Right renal pelvis (tissue), 4 donors: ENCODE measurements at places on chromosomes 2 and 18.

GRCh38 chr2:106160786-106161261, 33.3 kb downstream of the UXS1 start:
- no peak for DNase-seq

DNA sequence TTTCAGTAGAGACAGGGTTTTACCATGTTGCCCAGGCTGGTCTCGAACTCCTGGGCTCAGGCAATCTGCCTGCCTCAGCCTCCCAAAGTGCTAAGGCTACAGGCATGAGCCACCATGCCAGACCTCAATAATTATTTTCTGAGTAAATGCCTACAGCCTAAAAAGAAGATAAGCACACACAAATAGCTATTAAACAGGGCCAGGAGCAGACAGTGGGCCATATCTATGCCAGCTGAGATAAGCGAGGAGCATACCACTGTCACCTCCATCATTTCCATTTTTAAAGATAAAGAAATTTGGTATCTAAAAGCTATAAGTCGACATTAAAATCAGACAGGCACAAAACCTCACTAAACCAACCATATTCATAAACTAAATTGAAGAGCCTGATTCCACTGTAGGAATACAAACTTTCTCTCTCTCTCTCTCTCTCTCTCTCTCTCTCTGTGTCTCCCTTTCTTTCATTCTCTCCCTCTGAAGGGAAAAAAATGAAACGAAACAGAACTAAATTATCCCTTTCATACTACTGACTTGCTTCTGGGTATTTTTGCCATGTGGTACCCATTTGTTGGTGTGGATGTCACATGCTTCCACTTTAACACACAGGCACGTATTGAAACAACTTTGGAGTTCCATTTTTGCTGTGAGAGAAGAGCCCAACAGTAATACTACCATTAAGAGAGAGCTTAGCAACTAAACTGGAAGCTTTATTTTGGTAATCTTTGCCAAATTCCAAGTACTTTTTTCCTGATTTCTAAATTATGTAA, 51.0 kb downstream of the FARSB start:
- DNase-seq = no peak

DNA sequence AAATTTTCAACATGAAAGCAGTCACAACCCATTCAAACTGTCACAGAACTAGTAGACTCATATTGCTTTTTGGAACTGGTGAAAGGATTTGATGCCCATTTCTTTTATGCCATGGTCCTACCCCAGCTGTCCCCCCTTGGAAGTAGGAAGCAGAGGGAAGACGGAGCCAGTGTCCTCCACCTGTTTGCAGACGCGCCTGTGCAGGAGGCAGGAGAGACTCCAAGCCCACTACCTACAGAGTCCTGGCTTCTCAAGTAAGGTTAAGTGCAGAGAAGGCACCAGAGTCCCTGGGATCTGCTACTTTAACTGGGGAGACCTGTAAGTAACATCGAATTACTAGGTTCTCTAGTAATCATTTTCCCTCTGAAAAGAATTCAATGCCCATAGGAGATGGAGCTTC, 32.7 kb upstream of the DNMT3A start:
- DNase-seq = no peak

DNA sequence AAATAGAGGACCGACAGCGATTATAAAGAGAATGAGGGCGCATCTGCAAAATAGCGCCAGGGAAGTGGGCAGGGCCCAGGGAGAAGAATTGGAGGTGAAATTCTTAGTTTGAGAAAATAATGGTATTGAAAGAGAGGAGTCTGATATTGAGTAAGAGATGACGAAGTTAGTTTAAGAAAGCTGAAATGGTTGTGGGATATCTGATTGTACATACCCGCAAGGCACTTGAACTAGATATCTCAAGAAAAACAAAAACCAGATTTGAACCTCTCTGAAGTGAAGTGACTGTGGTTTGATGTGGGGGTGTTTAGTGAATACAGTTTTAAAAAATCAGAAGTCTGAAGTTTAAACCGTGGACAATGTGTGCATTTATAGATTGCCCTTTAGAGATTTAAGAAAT, 38.9 kb downstream of the ZNF532 start:
- no peak for DNase-seq

DNA sequence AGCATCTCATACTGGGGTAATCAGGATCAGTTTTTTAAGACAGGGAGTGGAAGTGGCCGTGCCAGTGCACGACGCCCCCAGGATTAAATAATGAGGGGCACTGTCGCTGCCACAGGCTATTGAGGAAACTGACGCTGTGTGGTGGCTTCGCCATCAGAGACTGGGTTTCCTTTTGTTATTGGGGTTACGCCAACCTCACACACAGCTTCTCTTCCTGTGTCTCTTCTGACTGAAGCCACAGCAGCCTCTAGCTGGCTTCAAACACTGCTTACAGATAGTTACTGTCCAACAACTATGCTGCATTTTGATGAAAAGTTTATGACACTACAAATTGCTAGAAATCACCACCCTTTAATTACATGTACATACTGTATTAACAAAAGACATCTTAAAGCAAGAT, 521.9 kb upstream of the SALL3 start:
- no peak for DNase-seq

DNA sequence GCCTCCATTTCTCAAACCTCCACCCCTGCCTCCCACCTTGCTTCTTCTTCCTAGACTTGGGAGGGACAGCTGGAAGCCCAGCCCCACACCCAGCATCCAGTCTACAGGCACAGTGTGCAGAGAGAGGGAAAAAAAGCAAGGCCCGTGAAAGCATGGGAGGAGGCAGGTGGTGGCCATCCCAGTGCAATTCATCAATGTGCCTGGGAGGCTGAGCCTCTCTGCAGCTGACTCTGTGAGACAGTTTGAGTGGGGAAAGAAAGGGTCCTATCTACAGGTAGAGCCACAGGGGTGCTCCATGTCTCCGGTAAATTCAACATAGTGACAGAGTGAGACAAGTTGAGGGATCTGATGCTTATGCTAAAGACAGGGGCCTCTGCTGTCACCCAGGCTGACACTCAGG, 340.6 kb downstream of the DYSF start:
- no peak for DNase-seq

- DNase-seq = no peak
Observed at GRCh38 chr2:54947646-54948045, 102.6 kb downstream of the RTN4 start.

DNA sequence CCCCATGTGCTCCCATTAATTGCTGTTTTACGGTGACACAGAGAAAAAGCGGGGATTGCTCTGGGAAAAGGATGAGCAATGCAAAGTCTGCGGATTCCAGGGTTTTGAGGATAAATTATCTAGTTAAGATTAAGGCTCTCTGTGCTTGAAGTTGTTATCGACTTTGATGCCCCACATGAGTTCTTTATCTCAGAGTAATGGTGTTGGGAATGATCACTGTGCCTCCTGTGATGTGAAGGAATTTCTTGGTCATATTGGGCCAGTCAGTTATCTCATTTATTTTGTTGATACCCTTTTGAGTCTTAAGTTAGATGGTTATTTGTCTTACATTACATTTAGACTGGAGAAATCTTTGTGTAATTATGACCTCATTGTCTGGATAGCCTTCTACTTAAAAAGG, 184.6 kb upstream of the MEX3C start:
- DNase-seq = no peak

- DNase-seq = no peak
Observed at GRCh38 chr18:75208836-75209128, 157 bp downstream of the PTGR3 start.

- no peak for DNase-seq
Observed at GRCh38 chr2:123563515-123563914, 461.6 kb upstream of the CNTNAP5 start.

DNA sequence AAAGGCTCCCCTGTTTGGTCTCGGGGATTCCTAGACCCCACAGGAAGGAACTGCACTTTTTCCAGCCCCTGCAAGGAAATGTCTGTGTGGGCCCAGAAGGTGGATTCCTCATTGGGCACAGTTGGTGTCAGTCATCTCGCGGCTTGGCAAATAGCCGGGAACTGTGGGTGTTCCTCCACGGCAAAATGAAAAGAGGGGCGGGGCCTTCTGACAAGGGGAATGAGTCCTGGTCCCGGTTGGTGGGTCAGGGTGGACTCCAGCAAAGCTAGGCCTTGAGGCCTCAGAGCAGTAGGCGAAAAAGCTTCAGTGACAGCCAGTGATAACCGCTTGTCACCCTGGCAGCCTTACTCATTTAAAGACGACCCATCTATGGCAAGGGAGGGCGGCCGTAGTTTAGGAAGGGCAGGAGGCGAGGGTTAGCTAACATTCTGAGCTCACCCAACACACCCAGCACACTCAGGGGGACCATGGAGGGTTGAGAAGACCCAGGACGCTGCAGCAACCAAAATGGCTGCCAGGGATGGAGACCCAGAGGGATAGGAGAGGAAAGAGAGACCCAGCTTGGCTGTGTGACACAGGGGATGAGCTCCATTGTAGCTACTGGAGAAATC, 16.5 kb downstream of the SLC4A3 start:
- DNase-seq = no peak

GRCh38 chr2:179454443-179455171, 190.0 kb upstream of the SESTD1 start:
- DNase-seq = no peak

DNA sequence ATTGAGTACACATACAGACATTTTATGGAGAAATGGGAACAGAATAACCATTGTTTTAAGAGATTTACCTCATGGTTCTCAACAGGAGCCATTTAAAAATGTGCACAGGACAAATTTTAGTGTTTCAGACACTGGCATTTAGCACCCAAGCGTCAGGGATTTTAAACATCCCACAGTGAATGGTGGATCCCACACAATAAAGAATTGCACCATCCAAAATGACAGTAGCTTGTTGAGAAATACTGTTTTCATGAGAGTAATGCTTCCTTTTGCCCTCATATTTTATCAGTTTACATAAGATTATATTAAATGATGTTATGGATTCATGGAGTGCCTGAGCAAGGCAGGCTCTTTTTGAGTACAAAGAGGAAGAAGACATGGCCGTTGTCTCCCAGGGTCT, 54.0 kb downstream of the MFSD6 start:
- DNase-seq = no peak

- DNase-seq = no peak
Observed at GRCh38 chr2:15059870-15060512, 427.5 kb downstream of the LRATD1 start.

DNA sequence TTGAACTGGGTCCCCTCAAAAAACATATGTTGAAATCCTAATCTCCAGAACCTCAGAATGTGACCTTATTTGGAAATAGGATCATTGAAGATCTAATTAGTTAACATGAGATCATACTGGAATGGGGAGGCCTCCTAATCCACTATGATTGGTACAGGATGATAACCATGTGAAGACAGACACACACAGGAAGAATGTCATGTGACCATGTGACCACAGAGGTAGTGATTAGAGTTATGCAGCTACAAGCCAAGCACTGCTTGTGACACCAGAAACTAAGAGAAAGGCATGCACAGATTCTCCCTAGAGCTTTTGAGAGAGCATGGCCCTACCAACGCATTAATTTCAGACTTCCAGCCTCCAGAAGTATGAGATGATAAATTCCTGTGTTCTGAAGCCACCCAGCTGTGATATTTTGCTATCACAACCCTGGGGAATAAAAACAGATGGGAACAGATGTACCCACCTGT, 47.0 kb upstream of the TGIF1 start:
- no peak for DNase-seq

DNA sequence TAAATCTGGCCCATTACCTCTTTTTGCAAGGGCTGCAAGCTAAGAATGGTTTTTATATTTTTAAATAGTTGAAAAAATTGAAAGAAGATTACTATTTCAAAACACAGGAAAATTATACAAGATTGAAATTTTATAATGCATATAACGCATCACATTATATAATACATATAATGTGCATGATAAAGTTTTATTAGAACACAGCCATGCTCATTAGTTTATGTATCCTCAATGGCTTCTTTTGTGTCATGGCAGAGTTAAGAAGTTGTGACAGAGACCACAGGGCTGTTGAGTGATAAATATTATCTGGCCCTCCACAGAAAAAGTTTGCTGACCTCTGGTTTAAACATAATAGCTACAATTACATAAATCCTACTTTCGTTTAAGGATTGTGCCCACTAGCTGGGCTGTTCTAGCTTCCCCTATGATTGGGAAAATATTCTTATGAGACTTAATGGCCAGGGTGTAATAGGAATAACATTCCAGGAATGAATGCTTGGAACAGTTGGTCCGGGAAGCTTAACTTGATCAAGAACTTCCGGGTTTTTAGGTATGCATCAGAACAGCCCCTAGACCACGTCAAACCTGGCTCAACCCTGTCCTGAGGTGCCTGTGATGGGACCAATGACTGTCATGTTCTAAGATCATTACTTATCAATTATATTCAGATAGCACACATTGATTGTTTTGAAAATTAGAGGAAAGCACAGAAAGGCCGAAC, 98.7 kb upstream of the LPIN2 start:
- DNase-seq = no peak
